Breast epithelium (tissue), 4 donors: ENCODE measurements at places on chromosomes 7 and 10. TPM values are rescaled to one million over a fixed set of nuclear protein-coding genes. Genes with fewer than 3 reads are reported as not detected.

MMD2 gene
- not detected for total RNA-seq

DNA sequence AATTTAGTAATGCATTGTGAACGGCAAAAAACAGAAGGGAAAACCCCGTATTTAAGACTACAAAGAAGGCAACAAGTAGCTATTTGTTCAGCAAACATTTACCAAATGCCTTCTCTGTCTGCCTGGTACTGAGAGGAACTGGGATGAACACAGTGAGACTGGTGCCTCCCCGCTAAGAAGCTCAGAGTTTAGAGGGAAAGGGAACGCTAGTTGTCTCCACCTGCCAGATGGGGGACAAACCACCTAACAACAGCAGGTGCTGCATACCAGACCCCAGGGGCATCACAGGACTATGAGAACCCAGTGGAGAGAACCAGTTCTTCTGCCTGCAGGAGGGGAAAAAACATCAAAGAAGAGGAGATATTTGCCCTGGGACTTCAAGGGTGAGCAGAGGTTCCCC is 147.1 kb downstream of the SLC25A13 start:
- no peaks in the 10 kb centered on the region for H3K27me3 ChIP-seq
- no peak for DNase-seq
- H3K27ac ChIP-seq, result no peak overlapping the region
- no peaks in the 10 kb centered on the region for H3K4me1 ChIP-seq
- no peaks in the 10 kb centered on the region for H3K36me3 ChIP-seq
- no peak overlapping the region for H3K4me3 ChIP-seq

GRCh38 chr7:99129001-99129400 is 14.9 kb downstream of the SMURF1 start:
- peaks cover 4% of the 10 kb centered on the region for H3K4me1 ChIP-seq
- H3K27me3 ChIP-seq, result no peaks in the 10 kb centered on the region
- no peak overlapping the region for H3K4me3 ChIP-seq
- H3K36me3 ChIP-seq, result no peaks in the 10 kb centered on the region
- no peak for DNase-seq
- H3K27ac ChIP-seq, result peak overlapping the region; percentile 23

DNA sequence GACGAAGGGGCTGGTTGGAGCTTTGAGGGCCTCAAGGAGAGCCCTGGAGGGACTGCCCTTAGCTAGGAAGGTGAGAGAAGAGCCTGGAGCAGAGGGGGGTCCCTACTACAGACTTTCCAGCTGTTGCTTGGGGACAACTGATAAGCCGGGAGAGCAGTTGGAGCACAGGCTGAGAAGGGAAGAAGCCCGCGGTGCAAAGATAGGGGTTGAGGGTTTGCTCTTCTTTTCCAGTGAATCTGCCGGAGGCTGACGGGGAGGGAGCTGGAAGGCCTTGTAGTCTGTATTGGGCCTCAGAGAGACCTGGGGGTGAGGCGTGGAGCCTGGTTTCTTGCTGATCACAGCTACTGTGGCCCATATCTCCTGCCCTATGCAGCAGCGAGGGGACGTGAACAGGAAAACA is 23.7 kb downstream of the CYP26A1 start:
- no peaks in the 10 kb centered on the region for H3K27me3 ChIP-seq
- DNase-seq, result no peak
- no peaks in the 10 kb centered on the region for H3K4me1 ChIP-seq
- no peaks in the 10 kb centered on the region for H3K36me3 ChIP-seq
- H3K4me3 ChIP-seq, result no peak overlapping the region

DNA sequence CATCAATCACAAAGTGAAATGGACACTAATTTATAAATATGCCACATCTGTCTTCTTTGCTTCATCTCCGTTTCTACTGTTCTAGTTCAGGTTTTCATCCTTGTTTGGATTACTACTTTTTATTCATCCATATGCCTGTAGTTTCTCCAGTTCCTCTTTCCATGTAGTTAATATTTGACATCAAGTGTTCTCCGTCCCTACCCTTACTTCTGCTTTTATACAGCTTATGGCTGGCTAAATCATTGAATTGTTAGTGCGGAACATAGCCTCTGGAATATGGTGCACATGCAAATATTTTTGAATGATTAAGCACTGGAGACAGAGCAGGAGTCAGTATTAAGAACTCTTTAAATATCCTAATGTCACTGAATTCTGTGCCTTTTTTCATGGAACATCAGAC is 230.0 kb upstream of the PPP1R3A start:
- H3K4me3 ChIP-seq, result no peak overlapping the region
- H3K27ac ChIP-seq, result no peak overlapping the region
- no peaks in the 10 kb centered on the region for H3K27me3 ChIP-seq
- DNase-seq, result no peak

DNA sequence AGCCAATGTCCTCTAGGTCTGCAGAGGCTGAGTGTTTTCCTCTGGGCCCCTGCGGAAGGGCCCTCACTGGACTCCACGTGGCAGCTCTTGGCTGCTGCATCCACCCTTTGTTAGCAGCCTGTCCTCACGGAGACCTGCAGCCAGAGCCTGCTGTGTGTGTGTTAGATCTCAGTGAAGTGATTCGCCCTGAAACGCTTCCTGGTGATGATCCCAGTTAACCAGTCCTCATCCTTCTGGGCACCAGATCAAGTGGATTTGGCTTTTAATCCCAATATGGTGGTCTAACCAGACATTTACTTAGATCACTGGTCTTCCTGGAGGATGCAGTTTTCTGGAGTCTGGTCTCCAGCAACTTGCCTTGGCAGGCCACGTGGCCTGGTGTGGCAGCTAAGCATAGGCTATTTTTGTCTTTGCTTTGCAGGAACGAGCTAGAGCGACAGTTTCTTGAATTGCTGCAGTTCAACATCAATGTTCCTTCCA is 39.5 kb upstream of the GJD4 start:
- no peak overlapping the region for H3K27ac ChIP-seq
- H3K4me3 ChIP-seq, result no peak overlapping the region
- H3K27me3 ChIP-seq, result no peaks in the 10 kb centered on the region
- DNase-seq, result no peak
- peaks cover 4% of the 10 kb centered on the region for H3K36me3 ChIP-seq
